ENCODE measurements at places on chromosomes 7 and 10.

GRCh38 chr10:89653410-89653869, 8.4 kb upstream of the PANK1 start:
- no peak for DNase-seq

DNA sequence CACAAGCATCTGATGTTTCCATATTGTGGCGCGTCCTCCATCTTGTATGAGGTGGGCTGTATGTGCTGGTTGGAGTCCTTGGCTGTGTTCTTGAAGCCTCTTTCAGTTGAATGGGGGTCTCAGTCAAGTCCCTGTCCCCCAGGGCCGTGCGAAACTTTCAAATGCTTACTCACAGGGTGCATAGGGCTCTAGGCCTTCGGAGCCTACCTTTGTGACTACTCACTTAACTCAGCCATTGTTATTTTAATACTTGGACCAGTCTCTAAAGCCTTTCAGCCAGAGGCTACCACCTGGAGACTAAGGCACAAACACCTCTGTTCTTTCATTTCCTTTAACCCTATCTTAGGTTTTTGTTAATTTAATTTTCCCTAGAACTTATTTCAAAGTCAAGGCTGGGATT, 785.9 kb downstream of the GATA3 start:
- DNase-seq: no peak

DNA sequence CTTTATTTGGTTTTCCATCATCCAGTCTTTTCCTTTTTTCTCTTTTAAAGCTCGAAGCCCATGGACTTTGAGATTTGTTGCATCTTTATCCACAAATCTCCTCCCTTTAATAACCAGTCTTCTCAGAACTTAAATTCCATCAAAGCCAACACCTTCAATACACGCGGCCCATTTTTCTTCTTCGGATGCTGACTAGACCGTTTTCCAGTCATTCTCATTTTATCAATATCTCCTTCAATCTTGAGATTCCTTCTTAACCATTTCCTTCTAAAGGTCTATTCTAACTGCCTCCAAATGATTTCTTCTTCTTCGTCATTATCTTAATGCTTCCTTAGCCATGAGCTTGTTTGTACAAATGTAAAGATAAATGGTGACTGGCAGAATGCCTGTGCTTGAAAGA, 173.5 kb downstream of the BAMBI start:
- DNase-seq: no peak

DNA sequence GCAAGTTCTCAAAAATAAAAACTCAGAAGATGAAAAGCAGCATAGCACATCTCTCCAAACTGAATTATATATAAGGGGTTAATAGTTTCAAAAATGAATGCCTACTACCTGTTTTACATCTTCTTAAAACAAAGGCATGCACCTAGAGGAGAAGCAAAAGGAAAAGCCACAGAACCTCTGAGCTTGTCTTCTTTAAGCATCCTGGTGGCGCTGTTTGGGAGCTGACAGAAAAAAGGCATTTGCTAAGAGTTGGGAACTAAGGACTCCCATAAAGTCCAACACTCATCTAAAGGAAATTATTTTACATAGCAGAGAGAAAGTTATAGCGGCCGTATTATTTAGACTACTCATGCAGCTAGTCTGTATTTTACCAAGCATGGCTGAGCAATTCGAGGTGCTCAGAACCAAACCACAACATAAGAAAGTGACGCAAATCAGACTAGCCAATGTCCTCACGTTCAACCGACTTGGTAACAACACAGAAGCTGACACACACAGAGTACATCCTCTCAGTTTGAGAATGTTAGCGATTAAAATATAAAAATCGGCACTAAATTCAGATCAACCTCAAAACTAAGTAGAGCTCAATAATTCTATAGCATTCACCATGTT, 38.8 kb downstream of the PTN start:
- DNase-seq: no peak

- no peak for DNase-seq
These were observed 883 bp upstream of the TRA2A start for GRCh38 chr7:23532490-23533237.

Measured in A673 (cell line).